ENCODE measurements at places on chromosomes 2 and 18. TPM values are rescaled to one million over a fixed set of nuclear protein-coding genes. Genes with fewer than 3 reads are reported as not detected.

- no peak for DNase-seq
Observed at GRCh38 chr2:85106489-85107180, 26.6 kb upstream of the TCF7L1 start.

- DNase-seq: no peak
Observed at GRCh38 chr18:6054256-6054842, 159.0 kb upstream of the TMEM200C start.

The KLF7 gene
- 34.1 TPM for polyA plus RNA-seq

The SDC1 gene
- 31.5 TPM for polyA plus RNA-seq

Data from left renal pelvis (tissue), 4 donors.